ENCODE measurements at places on chromosomes 16 and 17.

GRCh38 chr17:50268743-50269275, 5.5 kb upstream of the TMEM92 start:
- DNase-seq: no peak

DNA sequence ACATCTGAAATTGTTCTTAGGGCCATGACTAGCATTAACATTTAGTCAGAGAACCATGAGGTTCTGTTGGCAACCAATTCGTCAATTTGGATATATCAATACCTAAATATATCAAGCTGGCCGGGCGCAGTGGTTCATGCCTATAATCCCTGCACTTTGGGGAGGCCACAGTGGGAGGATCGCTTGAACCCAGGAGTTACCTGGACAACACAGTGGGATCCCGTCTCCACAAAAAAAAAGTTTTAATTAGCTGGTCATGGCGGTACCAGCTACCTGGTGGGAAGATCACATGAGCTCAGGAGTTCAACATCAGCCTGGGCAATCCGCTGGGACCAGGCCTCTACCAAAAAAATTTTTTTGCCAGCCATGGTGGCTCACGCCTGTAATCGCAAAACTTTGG, 8.4 kb downstream of the YWHAE start:
- DNase-seq: no peak

DNA sequence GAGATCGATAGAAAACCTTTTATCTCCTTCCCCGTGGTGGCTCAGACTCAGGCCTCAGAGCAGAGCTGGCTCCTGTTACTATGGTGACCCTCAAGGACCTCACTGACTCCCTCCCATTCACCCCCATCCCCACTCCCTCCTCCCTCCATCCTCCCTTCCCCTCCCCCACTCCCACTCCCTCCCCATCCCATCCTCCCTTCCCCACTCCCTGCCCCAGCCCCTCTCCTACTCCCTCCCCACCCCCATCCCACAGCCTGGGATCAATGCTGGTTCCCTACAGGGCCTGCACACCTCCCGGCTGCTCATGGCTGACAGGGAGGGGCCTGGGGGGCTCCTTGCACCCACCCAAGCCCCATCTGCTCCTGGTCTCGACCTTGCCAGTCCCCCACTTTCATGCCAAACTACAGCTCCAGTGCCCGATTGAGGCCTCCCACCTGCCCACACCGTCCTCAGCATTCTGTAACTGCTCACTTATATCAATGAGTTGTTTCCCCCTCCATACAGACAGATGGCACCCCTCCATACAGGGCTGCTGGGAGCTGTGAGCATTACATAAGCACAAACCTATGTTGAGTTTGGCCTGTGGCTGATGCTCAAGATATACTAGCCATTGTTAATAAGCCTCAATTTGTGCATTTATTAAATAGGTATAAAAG, 11.6 kb upstream of the RAI1 start:
- DNase-seq: no peak

DNA sequence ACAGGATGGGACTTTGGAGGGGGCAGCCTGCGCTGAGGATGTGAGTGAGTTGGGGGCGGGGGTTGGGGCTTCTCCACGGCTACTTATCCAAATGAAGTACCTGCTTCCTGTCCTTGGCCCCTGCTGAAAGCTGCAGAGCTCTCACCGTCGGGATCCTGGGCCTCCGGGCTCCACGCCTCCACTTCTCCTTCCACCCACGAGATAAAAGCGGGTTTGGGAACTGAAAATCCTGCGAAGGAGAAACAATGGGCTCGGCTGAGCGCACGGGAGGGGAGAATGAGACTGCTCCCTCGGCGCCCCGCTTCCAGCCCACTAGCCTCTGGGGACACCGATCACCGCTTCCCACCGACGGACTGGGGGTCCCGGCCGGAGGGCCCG, 486 bp downstream of the ZNF785 start:
- no peak for DNase-seq

GRCh38 chr17:12514596-12514995, 151.1 kb upstream of the MYOCD start:
- DNase-seq: no peak

DNA sequence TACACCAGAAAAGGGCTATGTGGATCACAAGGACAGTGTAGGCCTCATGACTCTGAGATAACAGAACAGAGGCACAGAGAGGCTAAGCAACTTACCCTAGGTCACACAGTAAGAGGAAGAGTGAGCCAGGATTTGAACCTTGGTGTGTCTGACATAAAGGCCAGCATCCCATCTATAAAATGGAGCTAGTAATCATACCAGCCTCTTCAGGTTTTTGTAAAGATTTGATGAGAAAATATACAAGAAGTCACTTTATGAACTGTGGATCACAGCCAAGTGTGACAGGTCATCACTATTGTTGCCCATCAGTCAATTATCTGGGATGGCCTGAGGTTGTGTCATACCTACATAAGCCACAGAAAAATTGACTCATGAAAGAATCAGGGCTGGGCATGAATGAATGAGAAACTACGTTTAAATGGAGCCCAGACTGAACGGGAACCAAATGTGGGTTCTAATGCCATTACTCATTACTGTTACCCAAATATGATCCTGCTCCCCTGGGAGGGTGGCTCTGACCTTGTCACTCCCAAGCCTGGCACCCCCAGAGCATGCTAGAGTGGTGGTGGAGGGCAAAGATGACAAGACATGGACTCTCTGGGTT, 21.0 kb downstream of the FBXO39 start:
- DNase-seq: no peak
